ENCODE measurements at places on chromosomes 11 and 22. TPM values are rescaled to one million over a fixed set of nuclear protein-coding genes. Genes with fewer than 3 reads are reported as not detected.

- no peak for DNase-seq
These were observed 12.0 kb downstream of the SLCO2B1 start for GRCh38 chr11:75162954-75163353.

GRCh38 chr11:69883292-69884255 lies 64.4 kb upstream of the FGF3 start:
- no peak for DNase-seq

DNA sequence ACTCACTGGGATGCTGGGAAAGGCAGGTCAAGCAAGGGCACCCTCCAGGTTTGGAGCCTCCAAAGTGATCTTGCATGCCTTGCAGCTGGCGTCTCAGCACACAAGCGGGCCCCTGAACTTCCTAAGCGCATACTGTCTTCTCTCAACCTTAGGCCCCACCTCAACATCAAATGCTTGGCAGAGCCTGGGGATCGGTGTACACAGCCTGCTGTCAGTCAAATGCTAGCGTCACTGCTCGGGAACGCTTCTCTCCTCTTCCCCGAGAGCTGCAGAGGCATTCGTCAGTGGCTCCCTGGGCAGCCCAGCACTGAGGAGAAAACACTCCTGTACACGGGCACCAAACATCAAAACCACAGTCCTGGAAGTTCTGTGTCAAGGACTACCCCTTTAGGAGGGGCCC lies 124.9 kb downstream of the C11orf58 start:
- no peak for DNase-seq

DNA sequence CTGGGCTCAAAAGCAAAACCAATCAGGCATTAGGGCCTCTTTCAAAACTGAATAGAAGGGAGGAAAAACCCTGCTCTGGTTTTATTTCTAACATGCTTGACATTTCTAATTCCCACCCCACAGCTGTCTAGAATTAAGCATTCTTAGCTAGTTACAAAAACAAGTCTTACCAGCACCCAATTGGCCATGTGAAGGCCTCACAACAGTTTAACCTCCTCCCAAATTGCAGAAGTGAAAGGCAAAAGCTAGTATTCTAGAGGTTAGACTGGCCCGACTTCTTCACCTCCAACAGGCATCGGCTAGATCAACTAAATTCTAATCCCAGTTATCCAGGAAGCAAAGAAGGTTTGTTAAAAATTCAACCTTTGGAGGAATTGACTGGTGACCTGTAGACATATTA lies 6.5 kb downstream of the SF1 start:
- no peak for DNase-seq

DNA sequence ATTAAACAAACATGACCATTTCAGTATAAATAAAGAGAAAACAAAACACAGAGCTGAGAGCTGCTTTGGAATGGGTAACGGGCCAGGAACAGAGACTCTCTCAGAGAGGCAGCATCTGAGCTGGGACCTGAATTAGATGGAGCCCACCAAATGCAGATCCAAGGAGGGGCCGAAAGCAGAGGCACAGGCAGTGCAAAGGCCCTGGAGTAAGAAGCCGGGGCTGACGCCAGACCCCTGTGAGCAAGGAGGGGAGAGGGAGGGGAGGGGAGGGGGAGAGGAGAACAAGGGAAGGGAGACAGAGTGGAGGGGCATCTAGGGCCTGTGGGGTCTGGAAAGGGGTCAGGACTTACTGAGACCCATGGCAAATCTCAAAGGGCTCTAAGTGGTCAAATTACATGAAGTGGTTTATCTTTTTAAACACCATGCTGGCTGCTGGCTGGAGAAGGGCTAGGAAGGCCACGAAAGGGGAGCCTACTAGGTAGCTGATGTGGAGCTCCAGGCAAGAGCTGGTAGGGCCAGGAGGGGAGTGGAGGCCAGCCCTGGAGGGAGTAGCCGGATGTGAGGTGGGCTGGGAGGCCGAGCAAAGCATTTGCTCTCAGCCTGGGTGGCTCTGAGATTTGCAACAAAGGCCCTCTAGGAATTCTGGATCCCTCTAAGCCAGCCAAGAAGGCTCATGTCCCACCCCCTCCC lies 3.2 kb downstream of the OSBPL5 start:
- no peak for DNase-seq

DNA sequence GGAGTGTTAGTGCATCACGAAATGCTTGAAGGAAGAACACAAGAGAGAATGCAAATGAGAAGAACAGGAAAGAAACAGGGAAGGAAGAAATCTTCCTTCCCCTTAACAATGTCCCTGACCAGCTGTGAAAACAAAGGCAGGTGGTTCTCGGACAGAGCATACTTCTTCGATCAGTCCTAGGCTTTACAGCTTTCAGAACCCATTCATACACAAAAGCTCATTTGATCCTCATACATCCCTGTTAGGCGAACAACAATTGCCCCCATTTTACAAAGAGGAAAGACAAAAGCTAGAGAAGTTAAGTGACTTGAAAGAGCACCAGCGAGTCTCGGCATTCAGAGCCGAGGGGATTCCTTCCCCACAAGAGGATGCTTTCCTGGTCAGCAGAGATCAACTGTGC lies 57.2 kb upstream of the LRRC55 start:
- no peak for DNase-seq

DNA sequence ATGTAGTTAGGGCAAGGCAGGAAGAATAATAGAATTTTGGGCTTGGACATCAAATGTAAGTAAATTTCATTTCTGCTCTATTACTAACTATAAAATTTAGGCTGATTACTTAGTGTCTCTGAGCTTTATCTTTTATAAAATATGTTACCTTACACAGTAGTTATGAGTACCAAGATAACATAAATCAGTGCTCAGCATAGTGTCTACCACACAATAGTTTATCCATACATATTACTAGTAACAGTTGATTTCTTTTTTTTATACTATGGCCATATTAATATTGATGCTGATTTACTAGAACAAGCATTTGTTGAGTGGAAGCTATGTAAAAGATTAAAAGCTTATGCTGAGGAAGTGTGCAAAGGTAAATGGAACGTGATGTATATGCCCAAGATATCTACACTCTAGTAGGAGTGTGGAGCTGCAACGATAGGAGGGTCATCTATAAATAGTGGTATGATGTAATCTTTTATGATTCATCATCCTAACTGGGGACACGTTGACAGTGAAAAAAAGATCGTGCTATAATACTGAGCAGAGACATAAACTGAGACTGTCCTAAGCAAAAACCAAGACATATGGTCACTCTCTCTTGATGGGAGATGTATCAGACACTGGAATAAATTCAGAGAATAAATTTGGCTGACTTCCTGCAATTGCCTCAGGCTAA lies 8.7 kb upstream of the SLC5A12 start:
- no peak for DNase-seq

DNA sequence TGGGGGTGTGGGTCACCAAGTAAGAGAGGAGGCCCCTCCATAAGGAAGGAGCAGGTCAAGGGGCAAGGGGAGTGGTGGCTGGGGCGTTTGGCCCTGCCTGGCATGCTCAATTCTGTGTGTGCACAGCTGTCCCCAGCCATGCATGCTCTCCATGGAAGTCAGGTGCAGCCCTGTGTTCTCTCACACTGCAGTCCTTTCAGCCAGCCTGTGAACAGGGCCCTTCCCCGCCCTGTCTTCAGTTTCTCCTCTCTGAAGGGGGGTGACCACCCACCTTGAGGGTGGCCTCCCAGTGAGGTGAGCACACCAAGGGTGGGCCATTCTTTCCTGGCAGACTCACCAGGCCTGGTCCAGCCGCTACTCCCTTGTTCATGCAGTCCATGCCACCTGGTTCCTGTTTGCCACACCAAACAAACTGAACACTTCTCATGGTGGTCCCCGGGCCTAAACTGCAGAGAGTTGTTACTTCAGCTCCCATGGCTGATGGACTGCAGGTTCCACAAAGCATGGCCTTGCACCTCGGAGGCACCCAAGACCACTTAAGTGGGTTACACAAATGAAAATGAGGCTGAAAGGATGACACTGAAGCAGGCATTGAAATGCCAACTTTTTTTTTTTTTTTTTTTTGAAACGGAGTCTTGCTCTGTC lies 1.7 kb upstream of the CHCHD10 start:
- DNase-seq: no peak

GRCh38 chr11:115306689-115307088 lies 197.5 kb downstream of the CADM1 start:
- no peak for DNase-seq

DNA sequence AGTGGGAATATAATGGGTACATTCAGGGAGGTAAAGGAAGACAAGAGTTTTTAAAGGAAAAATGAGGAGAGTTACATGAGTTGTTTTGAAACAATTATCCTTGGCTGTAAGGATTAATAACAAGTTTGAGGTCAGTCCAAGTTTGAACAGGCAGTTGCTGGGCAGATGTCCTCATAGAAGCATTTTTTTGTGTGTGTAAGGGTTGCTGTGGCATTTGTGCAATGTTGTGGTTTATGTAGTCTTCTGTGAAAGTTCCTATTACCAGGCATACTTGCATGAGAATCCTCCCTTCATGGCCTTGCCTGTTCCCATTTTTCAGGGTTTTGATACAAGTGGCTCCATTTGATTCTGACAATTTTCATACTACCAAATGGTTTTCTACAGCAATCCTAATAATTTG lies 400.2 kb downstream of the KCNA4 start:
- no peak for DNase-seq

GRCh38 chr22:20245577-20246367 lies 22.3 kb downstream of the RTN4R start:
- DNase-seq: no peak

GRCh38 chr22:48864748-48865147 lies 962.9 kb downstream of the BRD1 start:
- no peak for DNase-seq

The A4GALT gene
- polyA plus RNA-seq: 2.7 TPM

The STK33 gene
- 18.5 TPM for polyA plus RNA-seq

The SLC22A6 gene
- 0.14 TPM for polyA plus RNA-seq

The ANO3 gene
- polyA plus RNA-seq: 0.56 TPM

The MAP6 gene
- 8.5 TPM for polyA plus RNA-seq

The ARHGAP20 gene
- polyA plus RNA-seq: 39.9 TPM

The OR5B21 gene
- polyA plus RNA-seq: not detected

The CECR2 gene
- 16.8 TPM for polyA plus RNA-seq

The CNGA4 gene
- polyA plus RNA-seq: 0.80 TPM

Measured in left lung (tissue), 14 donors.